ENCODE measurements at places on chromosomes 4 and X. TPM values are rescaled to one million over a fixed set of nuclear protein-coding genes. Genes with fewer than 3 reads are reported as not detected.

The PNMA6E gene
- not detected for total RNA-seq

The STOX2 gene
- 0.02 TPM for total RNA-seq

The ATP1B4 gene
- not detected for total RNA-seq

The PASD1 gene
- not detected for total RNA-seq

The ADAD1 gene
- not detected for total RNA-seq

DNA sequence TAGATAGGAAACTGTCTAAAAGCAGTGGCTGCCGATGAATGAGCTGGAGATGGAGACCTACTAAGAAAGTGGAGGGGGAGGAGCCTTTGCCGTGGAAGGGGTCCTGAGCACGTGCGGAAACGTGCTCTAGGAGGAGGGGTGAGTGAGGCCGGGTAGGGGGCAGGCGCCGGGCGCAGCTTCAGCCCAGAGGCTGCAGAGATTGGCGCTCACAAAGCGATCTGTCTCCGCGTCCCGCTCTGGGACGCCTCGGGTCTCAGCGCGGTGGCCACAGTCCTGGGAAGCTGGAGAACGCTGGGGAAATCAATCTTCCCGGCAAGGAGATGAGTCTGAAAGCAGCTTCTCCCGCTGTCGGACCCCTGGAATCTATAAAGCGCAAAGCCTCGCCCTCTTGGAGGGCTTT is 444 bp upstream of the ARHGAP6 start:
- peaks cover 16% of the 10 kb centered on the region for H3K27me3 ChIP-seq
- no peak for DNase-seq
- H3K4me1 ChIP-seq = no peaks in the 10 kb centered on the region
- H3K27ac ChIP-seq = no peak overlapping the region
- no peak overlapping the region for H3K4me3 ChIP-seq

DNA sequence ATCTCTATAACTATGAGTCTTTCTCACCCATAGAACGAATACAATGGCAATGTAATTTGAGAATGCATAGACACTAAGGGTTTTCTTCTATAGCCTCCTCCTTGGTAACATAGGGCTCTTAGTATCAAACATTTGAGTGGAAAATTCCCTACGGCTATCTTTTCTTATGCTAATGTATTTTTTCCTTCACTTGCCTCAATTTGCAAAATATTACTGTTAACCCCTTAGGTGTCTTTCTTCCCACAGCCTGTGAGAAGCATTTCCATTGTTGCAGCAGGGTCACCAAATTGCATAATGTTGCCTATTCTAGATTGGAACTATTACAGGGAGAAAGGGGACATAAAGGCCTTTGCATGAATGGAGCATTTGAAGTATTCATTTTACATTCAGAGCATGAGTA is 140.5 kb upstream of the RAPGEF2 start:
- H3K27ac ChIP-seq = no peak overlapping the region
- no peak overlapping the region for H3K4me3 ChIP-seq
- no peak for DNase-seq
- H3K36me3 ChIP-seq = no peaks in the 10 kb centered on the region

GRCh38 chr4:172168888-172169287 is 355.7 kb downstream of the GALNTL6 start:
- no peak overlapping the region for H3K27ac ChIP-seq
- no peak overlapping the region for H3K4me3 ChIP-seq
- no peaks in the 10 kb centered on the region for H3K36me3 ChIP-seq
- H3K27me3 ChIP-seq = no peaks in the 10 kb centered on the region

DNA sequence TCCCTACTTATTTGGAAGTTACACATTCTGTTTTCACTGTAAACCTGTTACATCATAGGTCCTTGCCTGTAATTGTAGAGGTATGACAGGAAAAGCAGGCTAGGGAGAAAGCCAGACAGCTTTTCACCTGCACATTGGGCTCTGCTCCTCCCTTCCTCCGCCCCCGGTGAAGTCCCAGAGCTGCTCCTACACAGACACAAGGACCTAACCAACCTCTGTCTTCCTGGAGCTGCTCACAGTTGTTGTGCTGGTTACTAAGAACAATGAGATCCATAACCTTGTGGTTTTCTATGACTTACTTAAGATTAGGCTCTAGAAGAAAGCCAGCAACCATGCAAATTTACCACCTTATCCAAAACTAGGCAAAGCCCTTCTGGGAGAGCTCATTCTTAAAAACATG is 40.0 kb downstream of the MOSPD2 start:
- no peak overlapping the region for H3K27ac ChIP-seq
- H3K27me3 ChIP-seq = no peaks in the 10 kb centered on the region
- H3K4me3 ChIP-seq = no peak overlapping the region
- peaks cover 6% of the 10 kb centered on the region for H3K4me1 ChIP-seq
- no peak for DNase-seq
- H3K36me3 ChIP-seq = no peaks in the 10 kb centered on the region

DNA sequence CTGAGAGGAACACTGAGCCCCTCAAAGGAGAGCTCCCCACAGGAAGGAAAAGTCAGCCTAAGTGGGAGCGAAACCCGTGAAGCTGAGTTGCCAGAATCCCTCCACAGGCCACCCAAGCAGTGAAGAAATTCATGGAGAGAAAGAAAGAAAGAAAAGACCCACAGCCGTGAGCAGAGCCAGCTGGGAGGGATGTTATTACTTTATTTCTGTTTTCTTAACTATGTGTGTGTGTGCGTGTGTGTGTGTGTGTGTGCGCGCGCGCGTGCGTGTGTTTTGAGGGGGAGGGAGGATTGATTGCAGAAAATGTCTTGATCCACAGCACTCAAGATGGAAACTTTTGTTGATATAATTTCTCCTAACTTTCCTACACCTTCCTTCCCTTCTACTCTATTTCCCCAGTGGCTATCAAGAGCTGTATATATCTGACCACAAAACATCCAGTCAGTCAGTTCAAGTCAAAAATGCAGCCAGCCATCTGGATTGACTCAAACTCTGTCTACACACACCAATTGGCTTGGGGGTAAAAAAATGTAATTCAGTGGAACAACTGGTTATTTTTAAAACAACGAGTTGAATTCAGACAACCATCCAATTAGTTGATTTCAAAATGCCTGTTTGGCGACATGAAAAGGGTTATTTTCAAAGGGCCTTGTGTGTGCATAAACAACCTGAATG is 13.8 kb upstream of the GPC3 start:
- H3K36me3 ChIP-seq = no peaks in the 10 kb centered on the region
- H3K27ac ChIP-seq = no peak overlapping the region
- no peak for DNase-seq
- no peaks in the 10 kb centered on the region for H3K4me1 ChIP-seq

DNA sequence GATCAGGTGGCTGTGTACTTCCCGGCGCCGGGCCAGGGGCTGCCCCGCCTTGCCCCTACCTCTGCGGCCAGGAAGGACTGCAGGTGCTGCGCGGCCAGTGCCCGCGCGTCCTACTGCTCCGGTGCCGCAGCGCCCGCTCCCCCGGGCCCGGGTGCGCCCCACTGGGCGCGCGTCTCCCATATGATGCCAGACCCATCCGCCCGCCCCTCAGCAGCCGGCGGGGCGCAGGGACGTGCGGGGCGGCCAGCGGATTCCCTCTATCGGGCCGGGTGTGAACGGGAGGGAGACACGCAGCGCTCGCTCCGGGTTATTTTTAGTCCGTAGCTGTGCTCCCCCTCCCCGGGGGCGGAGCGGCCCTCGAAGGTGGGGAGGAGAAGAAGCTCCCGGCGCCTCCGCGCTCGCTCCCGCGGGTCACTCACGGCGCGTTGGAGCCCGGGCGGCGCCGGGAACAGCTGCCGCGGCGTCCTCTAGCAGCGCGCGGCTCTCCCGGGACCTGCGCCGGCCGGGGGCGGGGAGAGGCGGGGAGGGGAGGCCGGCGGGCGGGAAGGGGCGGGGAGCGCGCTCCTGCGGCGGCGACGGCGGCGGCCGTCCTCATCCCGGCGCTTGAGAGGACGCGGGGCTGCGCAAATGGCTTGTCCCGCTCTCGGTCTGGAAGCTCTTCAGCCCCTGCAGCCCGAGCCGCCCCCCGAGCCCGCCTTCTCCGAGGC is 103.6 kb downstream of the UCHL1 start:
- H3K4me3 ChIP-seq = peak overlapping the region; percentile 40
- DNase-seq = peak; percentile 70
- H3K36me3 ChIP-seq = no peaks in the 10 kb centered on the region
- peaks cover 7% of the 10 kb centered on the region for H3K27me3 ChIP-seq
- H3K4me1 ChIP-seq = peaks cover 3% of the 10 kb centered on the region

- H3K4me1 ChIP-seq = peaks cover 11% of the 10 kb centered on the region
- H3K4me3 ChIP-seq = no peak overlapping the region
- H3K27me3 ChIP-seq = peaks cover 27% of the 10 kb centered on the region
Measured at GRCh38 chr4:174222266-174222872, 61.1 kb downstream of the FBXO8 start.

DNA sequence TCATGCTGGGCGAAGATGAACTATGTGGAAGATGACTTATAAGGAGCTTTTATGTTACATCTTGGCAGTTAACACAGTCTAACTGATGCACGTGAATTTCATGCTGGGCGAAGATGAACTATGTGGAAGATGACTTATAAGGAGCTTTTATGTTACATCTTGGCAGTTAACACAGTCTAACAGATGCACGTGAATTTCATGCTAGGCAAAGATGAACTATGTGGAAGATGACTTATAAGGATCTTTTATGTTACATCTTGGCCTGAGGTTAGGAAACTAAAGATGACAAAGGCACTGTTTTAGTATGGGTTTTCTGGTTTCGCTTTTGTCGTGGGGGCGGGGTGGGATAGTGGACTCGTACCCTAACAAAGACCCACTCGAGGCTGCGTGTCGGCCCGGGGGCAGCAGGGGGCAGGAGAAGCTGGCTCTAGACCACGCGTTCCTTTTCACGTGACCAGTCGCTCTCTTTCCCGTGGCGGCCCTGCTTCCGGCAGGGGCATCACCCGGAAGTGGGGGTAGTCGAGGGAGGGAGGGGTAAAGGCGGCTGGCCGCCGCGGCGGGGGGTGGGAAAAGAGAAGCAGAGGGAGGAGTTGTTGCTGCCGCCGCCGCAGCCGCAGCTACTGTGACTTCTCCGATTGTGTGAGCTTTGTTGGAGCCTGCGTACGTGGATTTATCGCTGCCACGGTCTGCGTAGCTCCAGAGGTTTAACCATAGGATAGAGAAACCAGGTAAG is at the start of gene ATP7A:
Gene ATP7A (plus strand): TSS at position 586 of the 733 bp plus-strand sequence. CDS start 60,949 bp downstream, outside the sequence.
- H3K4me1 ChIP-seq = peaks cover 6% of the 10 kb centered on the region
- peak within 1 kb of the TSS; percentile 49 for H3K4me3 ChIP-seq
- peak; percentile 87 for DNase-seq
- H3K27me3 ChIP-seq = no peaks in the 10 kb centered on the region
- peak within 1 kb of the TSS; percentile 78 for H3K27ac ChIP-seq

GRCh38 chrX:34956916-34957315 is 14.3 kb downstream of the FAM47B start:
- H3K36me3 ChIP-seq = no peaks in the 10 kb centered on the region
- peak; percentile 51 for DNase-seq
- no peak overlapping the region for H3K4me3 ChIP-seq
- H3K4me1 ChIP-seq = peaks cover 10% of the 10 kb centered on the region
- no peaks in the 10 kb centered on the region for H3K27me3 ChIP-seq

- H3K27ac ChIP-seq = no peak overlapping the region
- no peak for DNase-seq
- H3K4me3 ChIP-seq = no peak overlapping the region
- no peaks in the 10 kb centered on the region for H3K4me1 ChIP-seq
- no peaks in the 10 kb centered on the region for H3K36me3 ChIP-seq
- H3K27me3 ChIP-seq = peaks cover 14% of the 10 kb centered on the region
Measured at GRCh38 chr4:176642472-176642871, 150.2 kb downstream of the VEGFC start.

DNA sequence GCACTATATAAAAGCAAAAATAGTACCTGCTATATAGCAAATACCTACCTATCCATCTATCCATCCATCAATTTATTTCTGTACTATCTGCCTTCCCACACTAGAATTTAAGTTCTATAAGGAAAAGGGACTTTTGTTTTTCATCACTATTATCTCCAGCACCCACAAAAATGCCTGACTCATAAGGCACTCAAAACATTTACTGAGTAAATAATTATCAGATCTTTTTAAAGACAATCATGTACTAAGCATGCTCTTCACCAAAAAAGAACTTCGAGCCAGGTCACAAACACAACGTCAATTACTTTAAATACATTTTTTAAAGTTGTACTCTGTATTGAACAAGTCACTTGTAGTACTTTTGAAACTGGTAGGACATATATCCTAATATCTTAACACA is 119.9 kb downstream of the FBXW7 start:
- DNase-seq = no peak
- no peaks in the 10 kb centered on the region for H3K4me1 ChIP-seq
- no peak overlapping the region for H3K27ac ChIP-seq

DNA sequence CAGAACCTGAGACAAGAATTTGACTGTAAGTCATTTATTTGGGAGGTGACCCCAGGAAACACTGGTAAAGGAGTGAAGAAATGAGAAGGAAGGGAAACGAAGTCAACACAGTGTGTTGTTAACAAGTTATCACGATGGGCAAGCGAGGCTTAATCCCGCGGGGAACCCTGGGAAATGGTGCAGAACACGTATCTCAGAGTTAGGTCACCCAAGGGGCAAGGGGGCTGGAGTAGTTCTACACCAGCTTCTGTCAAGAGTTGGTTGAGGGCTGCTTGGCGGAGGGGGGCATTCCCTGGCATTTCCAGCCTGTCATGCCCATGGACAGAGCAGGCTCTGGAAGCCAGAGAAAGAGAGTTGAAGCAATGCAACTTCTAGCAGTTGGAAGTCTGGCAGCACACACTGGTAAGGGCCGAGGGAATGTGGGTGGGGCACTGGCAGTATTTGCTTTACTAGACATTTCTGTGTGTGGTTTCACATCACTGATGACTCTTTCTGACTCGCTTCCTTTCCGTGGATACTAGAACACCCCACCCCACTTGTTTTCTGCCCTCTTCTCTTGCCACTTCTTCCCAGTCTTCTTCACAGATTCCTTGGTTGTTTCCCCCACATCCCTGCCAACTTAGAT is 52.2 kb upstream of the ADGRG2 start:
- no peaks in the 10 kb centered on the region for H3K27me3 ChIP-seq
- H3K4me3 ChIP-seq = no peak overlapping the region
- no peak overlapping the region for H3K27ac ChIP-seq
- H3K36me3 ChIP-seq = no peaks in the 10 kb centered on the region

DNA sequence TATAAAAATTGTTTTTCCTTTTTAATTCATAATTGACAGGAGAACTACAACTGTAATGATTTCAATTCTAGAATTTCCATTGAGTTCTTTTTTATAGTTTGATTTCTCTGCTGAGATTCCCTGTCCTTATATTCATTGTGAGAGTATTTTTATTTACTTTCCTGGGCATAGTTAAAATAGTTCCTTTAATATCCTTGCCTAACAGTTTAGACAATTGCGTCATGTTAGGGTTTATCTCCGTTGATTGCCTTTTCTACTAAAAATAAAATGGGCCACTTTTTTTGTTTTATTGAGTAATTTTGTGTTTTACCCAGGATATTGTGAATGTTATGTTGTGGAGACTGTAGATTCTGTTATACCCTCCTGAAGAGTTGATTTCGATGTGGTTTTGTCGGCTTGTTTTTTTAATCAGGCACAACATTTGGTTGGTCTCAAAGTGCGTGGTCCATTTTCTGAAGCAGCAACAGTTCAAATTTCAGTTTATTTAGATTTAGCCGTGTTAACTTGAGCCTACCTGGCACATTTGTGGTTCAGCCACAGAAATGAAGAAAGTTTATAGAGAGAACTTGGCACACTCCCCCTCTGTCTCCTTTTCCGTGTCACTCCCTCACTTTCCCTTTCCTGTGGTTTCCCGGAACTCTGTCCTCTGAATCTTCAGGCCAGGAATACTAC is 16.0 kb upstream of the PRRG1 start:
- H3K36me3 ChIP-seq = no peaks in the 10 kb centered on the region
- no peak overlapping the region for H3K27ac ChIP-seq

Data from endothelial cell of umbilical vein (primary cell).